ENCODE measurements at places on chromosomes 2 and 18.

GRCh38 chr2:27989149-27989548 lies 98.6 kb downstream of the BABAM2 start:
- DNase-seq: no peak

- DNase-seq: no peak
These were observed 8.7 kb upstream of the ERMN start for GRCh38 chr2:157334335-157334734.

DNA sequence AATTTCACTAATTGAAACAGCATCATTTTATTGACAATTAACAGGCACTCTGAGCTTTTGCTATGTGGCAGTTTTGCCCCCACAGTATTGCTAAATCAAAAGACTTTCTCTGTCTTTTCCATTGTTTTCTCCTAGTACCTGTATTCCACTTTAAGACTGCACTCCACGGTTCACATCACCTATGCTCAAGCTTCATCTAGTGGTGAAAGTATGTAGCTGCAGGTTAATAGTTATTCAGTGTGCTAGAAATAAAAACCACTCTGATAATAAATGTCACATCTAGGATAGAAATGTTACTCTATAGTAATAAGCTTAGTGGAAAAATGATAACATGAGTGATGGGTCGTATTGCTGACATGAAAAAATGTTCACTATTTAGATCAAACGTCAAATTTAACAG lies 24.6 kb downstream of the ARL6IP6 start:
- DNase-seq: no peak

DNA sequence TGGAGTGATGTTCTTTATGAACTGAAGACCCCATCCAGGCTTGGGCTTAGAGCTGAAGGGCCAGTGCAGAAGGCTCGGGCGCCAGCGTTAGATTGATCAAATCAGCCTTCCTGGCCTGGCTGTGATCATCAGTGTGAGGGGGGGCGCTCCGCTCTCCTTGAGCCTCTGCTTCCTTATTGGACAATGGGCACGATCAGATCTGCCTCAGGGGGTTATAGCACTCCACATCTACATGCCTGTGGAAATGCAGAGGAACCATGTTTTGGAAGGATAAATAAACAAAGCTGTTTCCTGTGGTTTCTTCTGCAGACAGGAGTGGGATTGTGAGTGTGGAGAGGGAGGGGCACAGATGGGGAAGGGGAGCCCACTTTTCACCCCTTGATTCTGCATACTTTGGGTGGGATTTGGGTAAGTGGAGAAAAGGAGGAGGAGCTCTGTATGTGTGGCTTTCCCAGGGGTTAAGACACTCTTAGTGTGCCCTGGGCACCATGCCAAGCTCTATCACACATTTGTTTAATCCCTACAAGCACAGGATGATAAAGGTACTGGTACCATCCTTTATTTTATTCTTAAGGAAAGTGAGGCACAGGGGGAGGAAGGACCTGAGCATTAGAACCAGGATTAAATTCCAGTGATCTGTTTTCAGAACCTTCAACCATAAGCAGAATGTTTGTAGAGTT lies 150.5 kb downstream of the EN1 start:
- DNase-seq: no peak

- no peak for DNase-seq
These were observed 5.5 kb downstream of the SALL3 start for GRCh38 chr18:78984941-78985784.
